Fibroblast of the aortic adventitia (primary cell): ENCODE measurements at places on chromosomes 16 and 17. TPM values are rescaled to one million over a fixed set of nuclear protein-coding genes. Genes with fewer than 3 reads are reported as not detected.
A peak's percentile ranks its signal among the peaks of the same experiment; 100 is the strongest.

- DNase-seq = no peak
Observed at GRCh38 chr16:10078541-10078949, 103.7 kb downstream of the GRIN2A start.

DNA sequence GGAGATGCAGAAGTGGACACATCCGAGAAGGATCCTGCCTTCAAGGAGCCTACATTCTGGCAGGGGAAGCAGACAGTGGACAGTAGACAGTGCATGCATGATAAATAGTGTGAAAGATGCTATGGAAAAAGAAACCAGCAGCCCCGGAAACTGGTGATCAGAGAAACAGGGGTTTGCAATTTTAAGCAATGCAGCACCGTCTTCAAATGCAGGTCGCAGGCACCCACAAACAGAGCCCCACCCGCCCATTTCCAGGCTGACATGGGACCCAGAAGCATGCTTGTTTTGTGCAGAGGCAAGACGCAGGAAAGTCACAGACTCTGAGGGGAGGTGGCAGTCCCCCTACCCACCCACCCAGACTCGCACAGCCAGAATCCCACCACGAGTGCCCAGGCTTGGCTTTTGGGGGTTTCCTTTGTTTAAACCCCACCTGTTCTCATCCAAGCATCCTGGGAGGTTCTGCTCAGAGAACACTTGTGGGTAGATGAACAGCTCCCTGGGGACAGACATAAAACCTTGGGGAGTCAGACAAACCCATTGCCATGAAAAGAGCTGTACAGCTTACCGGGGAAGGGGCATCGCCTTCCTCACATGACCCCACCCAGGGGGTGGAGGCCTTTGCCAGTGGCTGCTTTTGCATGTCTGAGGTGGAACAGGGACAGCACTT lies 114.3 kb downstream of the MGAT5B start:
- no peak for DNase-seq

AKTIP gene
- 21.7 and 29.6 TPM in 2 replicates for total RNA-seq

DNA sequence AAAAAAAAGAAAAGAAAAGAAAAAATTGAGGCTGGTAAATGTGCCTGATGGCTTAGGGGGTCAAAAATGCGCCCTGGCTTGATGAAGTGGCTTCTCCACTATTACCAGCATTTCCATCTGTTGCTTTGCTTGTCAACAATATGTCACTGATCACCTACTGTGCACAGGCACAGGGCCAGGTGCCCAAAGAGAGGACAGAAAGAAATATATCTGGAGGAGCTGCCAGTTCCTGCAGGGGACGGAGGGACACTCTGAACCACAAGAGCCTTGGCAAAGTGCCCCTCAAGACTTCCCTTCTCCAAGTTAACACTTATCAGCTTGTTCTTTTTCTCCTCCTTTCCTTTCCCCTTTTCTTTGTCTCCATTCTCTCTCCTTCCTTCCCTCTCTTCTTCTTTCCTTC lies 34.7 kb downstream of the GINS3 start:
- DNase-seq = no peak

CDH13 gene
- total RNA-seq = 55.7 and 58.0 TPM in 2 replicates

GRCh38 chr17:43958748-43959352 lies 5.1 kb upstream of the PYY start:
- DNase-seq = no peak

HOXB8 gene
- total RNA-seq = 0.09 TPM in 1 of 2 replicates, not detected in the other

- peak; percentile 59 for DNase-seq
Observed at GRCh38 chr16:65521633-65522328, 399.9 kb upstream of the CDH11 start.

- no peak for DNase-seq
Observed at GRCh38 chr17:45121055-45121454, 11.3 kb downstream of the PLCD3 start.

NPIPA8 gene
- total RNA-seq = not detected in 2 replicates

GRCh38 chr17:59338498-59338897 lies 7.0 kb downstream of the YPEL2 start:
- DNase-seq = no peak

GRCh38 chr17:1159431-1160180 lies 20.2 kb downstream of the ABR start:
- DNase-seq = no peak

DNAAF8 gene
- 1.4 TPM in 1 of 2 replicates, not detected in the other for total RNA-seq

MLLT6 gene
- total RNA-seq = 19.1 and 38.7 TPM in 2 replicates

CCDC78 gene
- 1.1 and 1.8 TPM in 2 replicates for total RNA-seq

- DNase-seq = no peak
Observed at GRCh38 chr16:4261557-4262172, 11.2 kb downstream of the TFAP4 start.

DNA sequence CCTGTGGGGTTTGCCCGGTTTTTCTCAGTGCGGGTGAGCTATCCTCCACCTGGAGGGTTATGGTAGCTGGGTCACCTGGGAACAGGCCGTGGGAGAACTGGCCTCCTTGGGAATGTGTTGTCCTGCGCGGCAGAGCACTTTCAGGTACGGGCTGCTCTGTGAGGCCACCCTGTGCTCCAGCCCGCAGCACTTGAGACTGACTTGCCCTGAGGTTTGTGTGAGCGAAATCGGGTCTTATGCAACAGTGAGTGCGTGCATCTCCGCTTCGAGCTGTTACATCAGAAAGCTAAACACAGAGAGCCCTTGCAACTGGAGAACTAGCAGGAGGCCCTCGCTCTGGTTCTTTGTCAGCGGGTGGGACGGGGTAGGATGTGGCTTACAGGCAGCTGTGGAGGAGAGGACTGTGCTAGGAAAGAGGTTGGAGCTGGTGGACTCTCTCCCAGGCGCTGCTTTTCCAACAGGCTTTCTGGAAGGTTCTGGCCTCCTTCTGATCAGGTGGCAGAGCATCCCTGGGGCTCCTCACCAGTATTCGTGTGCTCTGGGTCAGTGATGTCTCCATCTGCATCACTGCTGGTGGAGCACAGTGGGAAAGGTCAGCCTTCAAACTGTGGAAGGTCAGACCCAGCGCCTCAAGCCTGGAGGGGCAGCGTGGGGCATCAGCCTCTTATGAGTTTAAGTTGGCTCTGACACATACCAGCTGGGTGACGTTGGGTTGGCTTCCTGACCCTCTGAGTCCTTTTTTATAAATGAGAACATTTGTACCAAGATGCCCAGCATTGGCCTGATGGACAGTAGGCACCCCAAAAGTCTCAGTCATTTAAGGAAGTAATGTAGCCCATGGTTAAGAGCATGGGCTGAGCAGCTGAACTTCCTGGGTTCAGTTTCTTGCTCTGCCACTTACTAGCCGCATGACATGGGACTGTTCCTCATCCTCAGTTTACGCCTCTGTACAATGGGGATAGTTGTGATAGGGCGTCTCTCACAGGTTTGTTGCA lies 76.3 kb downstream of the KSR1 start:
- no peak for DNase-seq

GRCh38 chr16:20137194-20137593 lies 63.5 kb upstream of the GPR139 start:
- no peak for DNase-seq

DNA sequence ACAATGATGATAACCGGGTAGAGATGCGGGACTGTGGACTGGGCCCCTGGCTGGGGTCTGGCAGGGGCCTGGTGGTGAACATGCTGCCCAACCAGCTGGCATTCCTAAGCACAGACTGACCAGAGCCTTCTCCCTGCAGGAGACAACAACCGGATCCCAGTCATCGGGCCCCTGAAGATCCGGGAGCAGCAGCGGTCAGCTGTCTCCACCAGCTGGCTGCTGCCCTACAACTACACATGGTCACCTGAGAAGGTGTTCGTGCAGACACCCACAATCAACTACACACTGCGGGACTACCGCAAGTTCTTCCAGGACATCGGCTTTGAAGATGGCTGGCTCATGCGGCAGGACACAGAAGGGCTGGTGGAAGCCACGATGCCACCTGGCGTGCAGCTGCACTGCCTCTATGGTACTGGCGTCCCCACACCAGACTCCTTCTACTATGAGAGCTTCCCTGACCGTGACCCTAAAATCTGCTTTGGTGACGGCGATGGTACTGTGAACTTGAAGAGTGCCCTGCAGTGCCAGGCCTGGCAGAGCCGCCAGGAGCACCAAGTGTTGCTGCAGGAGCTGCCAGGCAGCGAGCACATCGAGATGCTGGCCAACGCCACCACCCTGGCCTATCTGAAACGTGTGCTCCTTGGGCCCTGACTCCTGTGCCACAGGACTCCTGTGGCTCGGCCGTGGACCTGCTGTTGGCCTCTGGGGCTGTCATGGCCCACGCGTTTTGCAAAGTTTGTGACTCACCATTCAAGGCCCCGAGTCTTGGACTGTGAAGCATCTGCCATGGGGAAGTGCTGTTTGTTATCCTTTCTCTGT lies 5.1 kb upstream of the SLC7A6 start:
- no peak for DNase-seq

NEUROD2 gene
- total RNA-seq = not detected in 2 replicates
